ENCODE measurements at places on chromosomes 7 and 10.

- no peak for DNase-seq
Measured at GRCh38 chr10:95832216-95833041, 75.3 kb upstream of the CC2D2B start.

GRCh38 chr10:1610986-1611770 is 126.1 kb downstream of the ADARB2 start:
- no peak for DNase-seq

DNA sequence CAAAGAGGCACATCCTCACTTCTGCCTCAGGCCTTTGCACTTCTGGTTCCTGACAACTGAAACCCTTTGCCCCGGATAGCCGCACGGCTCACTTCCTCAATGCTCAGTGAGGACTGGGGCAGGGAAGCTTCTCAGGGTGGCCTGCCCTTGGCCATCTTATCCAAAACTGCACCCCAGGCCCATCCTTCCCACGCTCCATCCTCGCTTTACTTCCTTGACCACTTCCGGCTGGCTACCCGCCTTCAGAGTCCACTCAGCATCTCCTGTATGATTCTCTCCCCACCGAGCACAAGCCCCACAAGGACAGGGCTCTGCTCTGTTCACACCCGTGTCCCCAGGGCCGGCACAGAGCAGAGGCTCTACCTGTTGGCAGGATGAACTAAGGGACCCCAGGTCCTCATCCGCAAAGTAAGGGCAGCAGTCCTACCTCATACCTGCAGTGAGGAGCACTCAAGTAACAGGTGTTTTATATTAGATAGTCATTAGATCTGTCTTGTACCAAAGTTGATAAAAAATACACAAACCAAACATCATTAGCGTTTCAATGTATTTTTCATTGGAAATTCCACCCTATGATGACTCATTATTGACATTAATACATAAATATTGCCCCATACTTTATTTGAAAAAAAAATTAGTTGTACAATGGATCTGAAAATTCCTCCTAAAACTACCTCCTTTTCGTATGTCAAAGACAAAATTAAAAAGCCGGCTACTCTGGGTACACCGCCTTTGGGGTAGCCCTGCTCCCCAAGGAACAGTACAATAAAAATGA is 35.0 kb downstream of the GNA12 start:
- no peak for DNase-seq

DNA sequence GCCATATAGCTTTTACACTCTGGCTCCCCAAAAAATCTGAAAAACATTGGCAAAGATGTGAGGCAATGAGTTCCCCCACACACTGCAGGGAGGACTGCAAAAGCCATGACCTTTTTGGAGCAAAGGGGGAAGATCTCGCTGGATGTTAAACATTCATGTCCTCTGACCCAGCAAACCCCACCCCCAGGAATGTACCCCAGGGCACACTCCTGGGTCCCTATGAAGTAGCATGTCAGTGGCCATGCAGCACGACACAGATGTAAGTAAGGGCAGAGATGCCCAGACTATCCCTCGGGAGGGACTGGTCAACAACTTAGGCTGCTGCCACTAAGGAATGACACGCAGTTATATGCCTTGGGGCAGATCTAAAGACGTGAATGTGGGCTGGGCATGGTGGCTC is 100.6 kb downstream of the DLG5 start:
- DNase-seq, result no peak

DNA sequence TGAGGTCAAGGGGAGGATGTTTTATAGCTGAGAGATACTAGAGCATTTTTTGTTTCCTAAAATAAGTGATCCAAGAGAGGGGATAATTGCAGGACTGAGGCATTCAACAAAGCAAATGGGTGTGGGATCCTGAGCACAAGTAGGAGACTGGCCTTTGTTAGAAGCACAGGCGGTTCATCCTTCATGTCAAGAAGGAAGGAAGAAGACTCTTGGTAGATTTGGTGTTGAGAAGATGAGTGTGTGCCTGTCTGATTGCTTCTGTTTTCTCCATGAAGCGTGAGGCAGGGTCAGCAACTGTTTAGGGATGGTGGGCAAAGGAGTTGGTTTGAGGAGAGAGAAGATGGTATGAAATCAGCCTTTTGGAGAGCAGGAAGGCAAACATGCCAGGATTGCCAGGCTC is 27.6 kb downstream of the STRIP2 start:
- DNase-seq, result no peak

DNA sequence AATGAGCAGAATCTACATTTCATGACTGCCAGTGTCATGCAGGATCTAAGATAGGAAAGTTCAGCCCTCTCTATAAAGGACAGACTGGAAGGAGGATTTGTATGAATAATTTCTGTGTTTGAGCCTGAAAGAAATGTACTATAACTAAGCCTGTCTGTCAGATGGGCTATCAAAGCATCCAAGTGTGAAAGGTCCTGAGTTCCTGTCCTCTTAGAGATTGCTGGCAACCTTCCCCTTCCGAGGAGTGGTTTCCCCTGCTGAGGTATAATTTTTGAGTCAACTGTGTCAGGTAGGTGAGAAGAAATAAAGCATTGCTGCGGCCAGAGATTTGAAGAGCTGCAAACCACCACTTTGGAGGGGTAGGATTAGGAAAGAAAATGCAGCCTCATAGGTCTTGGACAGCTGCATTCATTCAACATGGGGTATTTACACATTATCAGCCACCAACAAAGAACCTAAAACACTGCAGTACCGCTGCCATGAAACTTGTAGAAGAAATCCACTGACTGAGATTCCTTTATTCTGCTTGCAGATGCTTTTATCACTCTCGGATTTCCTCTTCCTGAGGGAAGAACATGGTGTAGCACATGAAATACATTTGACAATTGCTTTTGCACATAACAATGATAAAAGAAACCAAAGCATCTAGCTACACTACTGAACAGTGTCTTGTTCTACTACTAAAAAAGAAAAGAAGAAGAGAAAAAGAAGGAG is 189.1 kb downstream of the DGKI start:
- no peak for DNase-seq

DNA sequence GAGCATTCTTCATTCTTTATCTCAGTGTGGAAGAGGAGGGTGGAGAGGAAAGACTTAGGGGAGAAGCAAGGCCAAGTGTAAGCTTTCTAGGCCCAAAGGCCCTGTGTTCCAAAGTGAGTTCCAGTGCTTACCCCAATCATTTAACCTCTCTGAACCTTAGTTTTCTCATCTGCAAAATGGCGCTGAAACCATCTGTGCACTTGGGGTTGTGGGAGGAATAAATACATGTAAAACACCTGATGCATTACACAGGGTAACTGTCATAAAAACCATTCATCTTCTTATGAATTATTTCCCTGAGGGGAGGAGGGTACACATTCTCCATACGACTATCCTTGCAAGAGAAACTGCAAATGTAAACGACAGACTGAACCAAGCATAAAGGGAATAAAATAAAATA is 19.0 kb downstream of the PIK3AP1 start:
- no peak for DNase-seq

DNA sequence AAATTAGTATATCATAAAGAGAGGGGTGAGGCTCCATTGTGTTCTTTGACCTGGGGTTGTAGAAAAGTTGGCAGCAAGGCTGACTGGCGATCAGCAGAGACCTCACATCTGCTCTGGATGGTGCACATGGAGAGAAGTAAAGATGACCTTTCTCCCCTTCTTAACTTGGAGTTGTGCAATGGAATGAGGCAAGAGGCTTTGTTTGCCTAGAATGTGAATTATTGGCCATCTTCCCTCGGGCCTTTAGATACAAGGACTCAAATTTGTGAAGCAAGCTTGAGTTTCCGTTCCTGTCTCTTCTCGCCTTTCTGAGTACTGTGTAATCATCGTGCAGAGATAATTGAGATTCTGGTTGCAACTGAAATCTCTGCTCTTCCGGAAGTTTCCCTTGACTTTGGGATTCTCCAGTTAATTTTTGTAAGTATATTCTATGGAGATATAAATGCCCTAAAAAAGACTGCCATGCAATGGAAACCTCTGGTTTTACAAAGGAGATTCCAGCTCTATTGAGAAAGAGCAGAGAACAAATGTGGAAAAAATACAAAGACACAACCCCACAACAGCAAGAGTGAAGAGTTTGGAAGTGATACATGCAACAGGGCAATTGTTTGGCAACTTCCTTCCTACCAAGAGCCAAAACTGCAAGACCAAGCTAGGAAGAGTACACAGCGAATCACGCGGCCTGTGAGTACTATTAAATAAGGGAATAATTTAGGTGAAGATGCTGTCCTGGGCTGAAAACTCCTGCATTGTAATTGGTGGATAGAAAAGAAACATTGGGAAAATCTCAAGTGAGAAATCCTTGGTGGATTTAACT is 542.3 kb upstream of the NRP1 start:
- no peak for DNase-seq

DNA sequence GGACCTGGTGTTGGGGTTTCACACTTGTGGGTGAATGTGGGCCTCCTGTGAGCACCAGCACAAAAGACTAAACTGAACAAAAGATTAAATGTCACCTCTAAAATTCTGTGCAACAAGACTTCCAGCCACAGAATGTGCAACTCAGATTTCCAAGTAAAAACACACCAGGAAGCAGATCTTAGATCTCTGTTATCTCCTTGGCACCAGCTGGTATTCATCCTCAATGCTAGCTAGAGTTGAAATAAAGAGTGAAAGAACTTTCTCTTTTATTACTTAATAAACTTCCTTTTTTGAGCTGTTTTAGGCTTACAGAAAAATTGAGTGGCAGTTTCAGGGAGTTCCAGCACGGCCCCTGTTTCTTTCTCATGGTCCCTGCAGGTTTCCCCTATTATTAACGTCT is 40.2 kb downstream of the EGFR start:
- no peak for DNase-seq

GRCh38 chr10:102770108-102770482 is 26.3 kb downstream of the WBP1L start:
- no peak for DNase-seq

GRCh38 chr10:57628592-57629284 is 639.0 kb downstream of the IPMK start:
- no peak for DNase-seq

- no peak for DNase-seq
Measured at GRCh38 chr7:90892213-90892612, 296.1 kb downstream of the CDK14 start.

DNA sequence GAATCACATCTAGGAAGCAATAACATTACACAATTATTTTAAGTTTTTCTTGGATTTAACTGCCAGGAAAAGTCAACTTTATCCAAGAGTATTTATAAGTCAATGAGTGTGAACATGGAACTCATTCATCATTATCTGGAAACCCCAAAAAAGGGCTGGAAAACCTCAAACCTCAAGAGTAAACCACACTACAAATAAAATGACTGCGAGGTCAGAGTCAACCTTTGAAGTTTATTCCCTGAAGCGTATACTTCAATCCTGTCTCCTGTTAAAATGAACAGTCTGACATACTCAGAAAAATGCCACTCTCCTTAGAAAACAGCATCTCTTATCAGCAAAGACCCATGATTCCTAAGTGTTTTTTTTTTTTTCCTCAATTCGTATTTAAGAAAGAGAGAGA is 86.5 kb downstream of the RELN start:
- no peak for DNase-seq
